ENCODE measurements at places on chromosomes 7 and 10.

DNA sequence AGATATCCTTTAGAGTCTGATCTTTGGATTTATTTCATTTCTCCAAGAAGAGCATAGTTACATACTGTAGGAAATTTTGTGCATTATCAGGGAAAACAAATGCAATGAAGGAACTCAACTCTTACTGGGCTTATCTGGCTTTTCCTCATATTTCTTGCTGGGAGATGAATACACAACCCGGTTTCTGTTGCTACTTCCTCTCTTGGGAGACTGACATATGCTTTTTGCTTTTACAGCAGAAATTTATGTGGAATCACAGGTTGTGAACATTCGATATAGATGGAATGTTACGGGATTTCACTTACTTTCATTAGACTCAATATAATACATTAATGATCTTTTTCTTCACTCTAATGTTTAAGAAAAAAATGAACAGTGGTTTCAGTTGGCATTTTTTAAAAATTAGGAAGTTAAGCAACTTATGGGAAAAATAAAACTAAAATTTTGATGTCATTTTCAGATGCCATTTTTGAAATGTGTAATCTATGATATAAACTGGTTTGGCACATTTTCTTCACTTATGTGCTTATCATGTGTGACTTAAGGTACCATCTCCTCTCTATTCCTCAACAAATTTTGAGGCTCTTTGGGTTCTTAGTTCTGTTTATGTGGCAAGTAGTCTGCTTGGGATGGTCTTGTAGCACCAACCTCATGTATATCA lies 7.1 kb downstream of the SND1 start:
- DNase-seq = no peak

DNA sequence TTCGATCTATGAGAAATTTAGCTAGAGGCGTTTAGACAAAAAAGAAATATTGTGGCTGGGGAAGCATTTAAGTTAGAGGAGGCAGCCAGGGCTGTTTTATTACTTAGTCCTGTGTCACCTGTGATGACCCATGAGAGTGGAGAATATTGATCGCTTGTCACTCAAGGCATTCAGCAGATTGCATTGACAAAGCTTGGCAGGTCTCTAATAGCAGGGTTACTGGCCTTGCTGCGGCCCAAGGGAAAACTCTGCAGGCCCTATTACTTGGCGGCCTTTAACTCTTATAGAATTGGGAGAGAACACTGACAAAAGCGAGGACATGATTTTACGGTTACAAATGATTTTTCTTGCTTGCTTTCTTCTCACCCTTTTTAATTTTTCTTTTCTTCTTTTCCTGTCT lies 473.5 kb downstream of the AUTS2 start:
- no peak for DNase-seq

DNA sequence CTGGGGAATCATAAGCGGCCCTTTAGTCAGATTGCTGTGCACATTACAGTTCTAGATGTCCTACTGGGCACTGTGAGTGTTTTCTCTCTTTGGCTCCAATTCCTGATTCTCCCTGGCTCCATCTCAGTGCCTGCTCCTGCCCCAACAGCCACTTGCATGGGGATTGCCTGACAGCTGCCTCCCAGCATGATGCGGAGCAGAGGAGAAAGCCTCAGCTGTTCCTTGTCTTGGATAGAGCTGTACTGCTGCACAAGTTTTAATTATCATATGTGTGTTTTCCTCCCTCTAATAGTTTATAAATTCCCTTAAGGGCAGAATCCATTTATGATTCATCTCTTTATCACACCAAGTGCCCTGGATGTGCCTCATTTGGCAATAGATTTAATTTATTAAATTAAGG lies 285.8 kb upstream of the COBL start:
- DNase-seq = no peak

GRCh38 chr7:1123715-1124114 lies 35.8 kb downstream of the GPER1 start:
- no peak for DNase-seq

DNA sequence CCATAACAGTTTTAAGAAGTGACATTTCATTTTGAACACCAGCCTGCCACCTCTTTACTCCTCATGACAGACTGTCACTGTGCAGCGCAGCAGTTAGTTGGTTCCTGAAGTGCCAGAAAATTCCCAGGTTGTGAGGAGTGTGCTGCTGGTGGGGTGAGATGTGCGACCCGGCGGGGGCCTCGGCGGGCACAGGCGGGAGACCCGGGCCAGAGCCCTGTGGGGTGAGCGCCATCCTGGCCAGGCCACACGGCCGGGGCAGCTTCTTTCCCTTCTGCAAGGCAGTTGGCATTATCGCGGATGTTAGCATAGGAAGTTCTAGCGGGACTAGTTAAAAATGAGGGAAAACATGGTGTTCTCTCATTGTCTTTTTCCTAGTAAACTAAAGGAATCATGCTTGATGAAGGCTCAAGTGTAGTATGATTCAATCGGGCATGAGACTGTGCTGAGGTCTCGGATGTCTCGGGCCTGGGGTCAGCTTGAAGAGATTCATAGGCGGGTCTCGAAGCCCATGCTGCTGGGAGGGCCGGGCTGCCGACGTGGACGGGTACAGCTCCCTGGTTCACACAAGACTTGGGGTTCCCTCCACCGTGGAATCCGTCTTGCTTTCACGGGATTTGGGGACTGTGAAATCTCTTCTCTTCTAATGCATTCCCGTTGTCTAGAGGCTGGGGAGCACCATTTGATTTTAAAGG lies 56.1 kb downstream of the MGMT start:
- DNase-seq = no peak

- no peak for DNase-seq
Observed at GRCh38 chr10:107118866-107119265, 45.6 kb downstream of the SORCS1 start.

- no peak for DNase-seq
Observed at GRCh38 chr7:83455612-83456011, 193.3 kb downstream of the SEMA3E start.

DNA sequence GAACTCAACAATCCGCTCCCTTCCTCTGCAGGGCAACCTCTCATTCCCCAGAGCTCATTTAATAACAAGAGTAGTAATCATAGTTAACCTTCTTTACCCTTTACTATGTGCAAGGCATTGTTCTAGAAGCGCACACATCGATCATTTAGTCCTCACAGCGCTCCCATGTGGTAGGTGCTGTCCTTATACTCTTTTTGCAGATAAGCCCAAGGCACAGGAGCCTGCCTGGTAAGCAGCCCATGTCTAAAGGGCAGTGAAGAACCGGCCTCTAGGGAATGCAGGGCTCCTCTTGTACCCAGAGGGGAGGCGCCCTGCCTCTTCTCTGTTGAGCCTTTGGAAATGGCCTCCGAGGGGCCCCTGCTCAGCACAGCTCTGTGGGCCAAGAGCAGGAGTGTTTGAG lies 14.3 kb downstream of the CHST3 start:
- no peak for DNase-seq

DNA sequence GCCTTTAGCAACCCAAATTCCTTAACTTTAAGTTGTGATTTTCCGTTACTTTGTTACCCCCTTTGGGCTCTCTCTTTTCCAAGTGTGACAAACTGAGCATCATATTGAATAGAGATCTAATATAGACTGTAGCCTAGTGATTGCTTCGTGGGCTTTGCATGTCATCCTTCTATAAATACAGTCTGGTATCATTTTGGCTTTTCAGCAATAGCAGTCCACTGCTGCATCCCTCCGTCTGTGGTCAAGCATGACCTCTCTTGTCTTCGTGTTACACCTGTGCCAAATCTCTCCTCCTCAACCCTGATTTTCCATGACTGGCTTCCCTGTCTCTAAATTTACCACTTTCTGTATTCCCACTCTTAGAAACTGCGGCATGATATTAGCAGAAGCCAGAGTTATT lies 53.8 kb upstream of the AGK start:
- DNase-seq = no peak

DNA sequence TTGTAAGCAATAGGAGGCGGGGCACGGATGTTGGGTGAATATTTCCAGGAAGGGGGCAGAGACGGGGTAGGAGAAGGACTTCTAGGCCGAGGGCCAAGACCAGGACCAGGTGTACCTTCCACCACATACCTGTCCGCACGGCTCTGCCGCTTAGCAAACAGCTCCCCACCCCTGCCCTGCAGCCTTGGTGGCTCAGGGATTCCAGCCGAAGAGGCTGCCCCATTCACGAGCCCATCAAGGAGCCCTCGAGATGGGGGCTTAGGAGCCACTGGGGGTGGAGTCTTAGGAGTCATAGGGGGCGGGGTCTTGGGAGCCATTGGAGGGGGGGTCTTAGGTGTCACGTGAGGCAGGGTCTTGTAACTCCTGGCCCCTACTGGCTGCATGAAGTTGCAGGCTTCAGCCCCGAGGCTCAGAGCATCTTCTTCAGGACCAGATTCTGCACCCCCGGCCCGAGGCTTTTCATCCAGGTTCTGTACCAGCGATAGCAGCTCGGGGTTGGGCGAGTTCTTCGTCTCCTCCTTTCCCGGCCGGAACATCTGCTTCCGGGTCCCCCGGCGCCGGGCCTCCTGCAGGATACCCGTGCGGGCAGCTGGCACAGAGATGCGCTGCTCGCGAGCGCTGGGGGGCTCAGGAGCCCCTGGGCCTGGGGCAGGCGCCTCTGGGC lies 6.1 kb upstream of the MYOZ1 start:
- no peak for DNase-seq

- no peak for DNase-seq
Observed at GRCh38 chr7:104111271-104111670, 96.5 kb downstream of the ORC5 start.

DNA sequence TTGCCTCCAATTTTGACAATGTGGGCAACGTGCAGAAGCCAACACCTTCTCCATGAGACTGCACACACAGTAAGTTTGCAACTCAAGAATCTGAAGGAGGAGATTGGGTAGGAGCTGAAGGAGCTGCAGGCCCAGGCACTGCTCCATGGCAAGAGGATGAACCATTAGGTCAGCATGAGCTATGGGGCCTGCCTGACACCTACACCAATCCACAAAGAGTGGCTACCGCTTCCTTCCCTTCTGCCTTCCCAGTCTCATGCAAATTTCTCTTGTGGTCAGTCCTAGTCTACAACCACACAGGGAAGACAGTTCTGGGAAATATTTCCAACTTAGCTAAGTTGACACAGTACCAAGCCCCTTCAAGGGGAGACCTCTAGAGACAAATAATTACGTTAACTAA lies 142.0 kb upstream of the ADO start:
- no peak for DNase-seq

DNA sequence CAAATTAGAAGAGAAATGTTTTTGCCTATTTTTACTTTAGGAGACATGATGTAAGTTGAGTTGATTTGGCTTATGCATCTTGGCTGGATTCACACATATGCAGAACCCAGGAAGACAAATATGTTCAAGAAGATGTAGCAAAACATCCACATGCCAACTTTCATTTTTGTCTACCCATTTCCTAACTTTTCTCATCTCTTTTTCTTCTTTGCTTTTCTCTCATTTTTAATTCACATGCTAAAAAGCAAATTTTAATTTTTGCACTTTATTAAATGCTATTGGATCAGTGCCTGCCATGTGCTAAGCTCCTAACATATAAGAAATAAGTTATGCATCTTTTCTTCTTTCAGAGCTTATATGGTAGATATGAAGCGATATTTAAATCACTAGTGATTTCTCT lies 143.7 kb upstream of the GRM3 start:
- DNase-seq = no peak

DNA sequence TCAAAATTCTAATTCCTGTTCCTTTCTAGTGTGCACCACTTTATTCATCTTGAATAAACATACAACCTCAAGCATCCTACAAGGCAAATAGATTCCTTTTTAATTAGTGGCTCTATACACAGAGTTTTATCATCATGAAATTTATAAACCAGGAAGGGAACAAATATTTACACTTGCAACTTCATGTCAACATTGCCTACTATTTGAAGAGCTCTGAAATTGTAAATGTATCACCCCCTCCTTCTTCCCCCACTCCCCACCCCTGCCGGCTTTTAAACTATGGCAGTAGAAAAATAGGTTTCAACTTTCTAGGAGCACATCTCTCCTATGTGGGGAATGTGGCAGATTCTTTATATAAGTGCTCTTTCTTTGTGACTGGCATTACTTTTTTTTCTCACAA lies 49.6 kb downstream of the KAT6B start:
- no peak for DNase-seq

DNA sequence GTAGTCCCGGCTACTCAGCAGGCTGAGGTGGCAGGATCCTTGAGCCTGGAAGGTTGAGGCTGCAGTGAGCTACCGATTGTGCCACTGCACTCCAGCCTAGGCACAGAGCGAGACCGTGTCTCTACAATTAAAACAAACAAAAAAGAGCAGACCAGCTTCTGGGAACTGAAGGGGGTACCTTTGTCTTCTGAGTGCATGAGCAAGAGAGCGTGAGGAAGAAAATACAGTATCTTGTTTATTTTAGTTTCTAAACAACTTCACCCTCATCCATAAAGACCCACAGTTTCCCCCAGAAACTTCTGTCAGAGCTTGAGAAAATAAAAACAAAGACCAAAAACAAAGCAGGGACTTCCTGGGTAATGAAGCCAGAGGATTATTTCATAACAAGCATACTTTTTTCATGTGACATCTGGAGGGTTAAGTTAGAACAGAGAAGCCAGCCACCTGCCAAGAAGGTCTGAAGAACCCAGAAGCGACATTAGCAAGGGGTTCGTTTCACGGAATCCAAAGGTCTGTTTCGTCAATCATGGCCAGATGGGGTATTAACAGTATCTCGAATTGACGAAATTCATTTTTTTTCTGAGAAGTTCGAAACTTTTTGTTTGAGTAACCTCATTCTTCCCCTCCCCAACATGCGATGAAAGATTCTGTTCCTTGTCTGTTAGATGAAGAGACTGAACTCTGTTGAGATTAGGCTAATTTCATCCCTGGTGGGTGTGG lies 10.2 kb upstream of the IL2RA start:
- DNase-seq = no peak

DNA sequence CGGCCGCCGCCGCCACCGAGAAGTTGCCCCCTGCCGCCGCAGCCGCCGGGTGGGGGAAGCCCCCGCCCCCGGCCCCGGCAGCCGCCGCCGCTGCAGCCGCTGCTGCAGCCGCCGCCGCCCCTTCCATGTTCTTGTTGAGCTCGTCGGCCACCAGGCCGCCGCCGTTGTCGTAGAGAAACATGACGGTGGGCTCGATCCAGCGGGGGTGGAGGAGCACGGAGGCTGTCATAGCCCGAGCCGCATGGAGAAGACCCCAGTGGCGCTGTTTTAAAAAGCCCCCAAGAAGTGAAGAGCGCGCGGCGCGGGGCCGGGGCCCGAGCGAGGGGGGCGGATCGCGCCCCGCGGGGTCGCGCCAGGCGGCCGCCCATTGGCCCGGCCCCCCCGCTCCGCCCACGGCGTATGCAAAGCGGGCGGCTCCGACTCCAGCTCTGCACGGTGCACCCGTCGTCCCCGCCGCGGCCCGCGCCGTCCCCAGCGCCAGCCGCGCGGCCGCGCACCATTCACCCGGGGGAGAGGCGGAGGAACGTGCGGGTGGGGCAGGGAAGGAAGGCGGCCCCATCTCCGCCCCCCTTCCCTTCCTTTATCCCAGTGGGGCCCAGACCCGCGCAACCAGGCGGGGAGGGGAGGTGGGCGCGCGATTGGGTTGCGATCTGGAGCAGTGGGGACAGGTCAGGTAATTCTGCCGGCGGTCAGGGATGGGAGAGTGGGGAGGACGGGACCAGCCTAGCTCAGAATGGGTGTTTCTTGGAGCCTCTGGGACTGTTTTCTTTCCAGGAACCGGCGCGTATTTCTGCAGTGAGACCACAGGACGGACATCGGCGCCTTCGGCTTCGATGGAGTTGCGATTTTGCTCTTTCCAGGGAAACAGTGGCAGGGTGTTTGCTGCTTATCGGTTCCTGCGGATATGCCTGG lies at the start of gene HOXA13:
Gene HOXA13 (minus strand): TSS at position 243 of the 912 bp plus-strand sequence. CDS start 14 bp downstream, at position 229.
- no peak for DNase-seq

GRCh38 chr10:123582084-123582989 lies 83.8 kb upstream of the GPR26 start:
- peak; percentile 32 for DNase-seq

Measured in activated CD8-positive, alpha-beta memory T cell treated with anti-CD3 and anti-CD28 coated beads for 48 hours (primary cell).